Right lobe of liver (tissue), 6 donors: ENCODE measurements at places on chromosomes 11 and 22. TPM values are rescaled to one million over a fixed set of nuclear protein-coding genes. Genes with fewer than 3 reads are reported as not detected.

ENTHD1 gene
- not detected for total RNA-seq

DNA sequence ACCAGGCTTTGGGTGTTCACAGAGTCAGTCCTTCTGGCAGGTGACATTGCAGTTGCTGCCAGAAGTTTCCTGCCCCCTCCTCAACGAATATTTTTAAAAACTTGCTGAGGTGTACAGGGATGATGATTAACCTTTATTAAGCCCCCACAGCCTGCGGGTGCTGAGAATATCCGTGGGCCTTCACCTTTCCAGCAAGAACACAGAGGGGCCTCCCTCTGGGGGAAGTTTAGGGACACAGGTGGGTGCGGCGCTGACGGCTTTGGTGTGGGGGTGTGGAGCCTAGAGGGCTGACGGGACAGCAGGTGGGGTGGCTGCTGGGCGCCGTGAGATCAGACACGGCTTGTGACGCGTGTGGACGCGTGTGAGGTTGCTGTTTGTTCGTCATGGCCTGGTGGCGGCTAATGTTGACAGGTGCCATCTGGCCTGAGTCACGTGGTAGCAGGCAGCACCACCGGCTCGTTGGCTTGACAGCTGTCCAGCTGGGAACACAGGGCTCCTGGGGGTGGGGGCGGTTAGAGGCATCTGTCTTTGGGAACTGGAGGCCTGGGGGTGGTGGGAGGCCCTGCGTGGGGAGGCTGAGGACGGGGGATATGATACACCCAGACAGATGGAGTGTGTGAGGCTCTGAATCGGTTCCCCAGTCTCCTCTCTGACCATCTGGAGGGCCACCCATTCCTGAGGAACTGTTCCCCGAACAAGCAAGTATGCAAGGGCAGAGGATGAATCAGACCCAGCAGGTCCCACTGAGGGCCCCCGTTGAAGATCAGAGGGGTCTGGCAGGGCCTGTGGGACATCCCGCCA lies 12.5 kb upstream of the LRRC10B start:
- DNase-seq: no peak

DNA sequence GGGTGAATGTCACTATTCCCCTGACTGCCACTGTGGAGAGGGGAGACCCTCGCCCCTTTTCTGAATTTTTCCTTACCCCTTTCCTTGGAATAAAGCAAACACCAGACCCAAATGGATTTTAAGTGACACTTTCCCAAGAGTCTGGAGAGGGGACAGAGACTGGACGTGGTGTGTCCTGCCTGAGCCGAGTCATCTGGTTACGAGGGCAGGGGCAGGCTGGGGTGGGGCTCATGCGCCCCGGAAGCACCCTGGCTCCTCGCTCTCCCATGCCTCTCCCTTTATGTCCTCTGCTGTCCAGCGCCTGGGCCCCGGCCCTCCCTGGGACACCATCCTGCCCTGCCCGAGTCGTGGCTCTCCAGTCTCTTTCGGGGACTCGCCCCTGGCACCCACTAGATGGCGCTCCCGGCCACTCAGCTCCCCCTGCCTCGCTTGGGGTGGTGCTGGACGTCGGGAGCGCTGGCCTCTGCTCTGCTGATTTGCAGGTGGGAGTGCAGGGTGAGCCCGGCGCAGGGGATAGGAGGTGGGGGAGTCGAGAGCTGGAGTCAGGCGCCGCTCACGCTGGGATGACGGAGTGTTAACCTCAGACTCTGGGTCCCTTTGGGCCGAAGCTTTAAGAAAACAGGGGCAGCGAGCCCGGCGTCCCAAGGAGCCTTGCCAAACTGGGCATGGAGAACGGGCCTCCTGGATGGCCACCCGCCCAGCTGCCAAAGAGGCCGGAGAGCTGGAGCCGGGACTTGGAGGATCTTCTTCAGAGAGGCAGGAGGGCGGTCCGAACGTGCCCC lies 89.8 kb downstream of the RPS6KA4 start:
- peak; percentile 84 for DNase-seq

DNA sequence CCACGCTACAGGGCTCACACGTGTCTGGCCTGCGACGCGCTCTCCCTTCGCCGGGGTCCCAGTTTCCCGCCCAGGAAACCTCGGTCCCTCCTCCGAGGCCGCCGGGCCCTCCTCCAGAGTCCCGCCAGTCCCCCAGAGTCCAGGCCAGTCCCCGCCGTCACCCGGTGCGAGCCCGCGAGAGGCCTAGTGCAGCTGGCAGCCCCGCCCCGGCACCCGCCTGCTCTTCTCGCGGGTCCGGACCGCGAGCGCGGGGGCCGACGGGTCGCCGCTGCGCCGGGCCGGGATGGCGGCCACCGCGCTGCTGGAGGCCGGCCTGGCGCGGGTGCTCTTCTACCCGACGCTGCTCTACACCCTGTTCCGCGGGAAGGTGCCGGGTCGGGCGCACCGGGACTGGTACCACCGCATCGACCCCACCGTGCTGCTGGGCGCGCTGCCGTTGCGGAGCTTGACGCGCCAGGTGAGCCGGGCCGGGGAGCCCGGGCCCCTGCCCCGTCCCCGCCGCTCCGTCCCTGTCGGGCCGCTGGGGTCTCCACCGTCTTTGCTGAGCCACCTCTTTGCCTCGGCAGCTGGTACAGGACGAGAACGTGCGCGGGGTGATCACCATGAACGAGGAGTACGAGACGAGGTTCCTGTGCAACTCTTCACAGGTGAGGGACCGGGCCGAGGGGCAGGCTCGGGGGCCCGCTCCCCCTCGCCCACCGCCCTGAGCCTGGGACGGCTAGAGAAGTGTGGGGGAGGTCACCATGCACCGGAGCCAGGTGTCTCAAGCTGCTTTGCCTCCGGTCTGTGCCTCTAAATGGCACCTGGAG lies at the start of gene PTPMT1:
Gene PTPMT1, plus strand, starts transcription at position 260 of the 809 bp plus-strand sequence. Its CDS starts 24 bp downstream, at position 284.
- DNase-seq: peak; percentile 81

- DNase-seq: no peak
These were observed 119.2 kb downstream of the TIMP3 start for GRCh38 chr22:32920734-32921133.

- no peak for DNase-seq
These were observed 61.9 kb downstream of the EHF start for GRCh38 chr11:34682825-34683224.

ART1 gene
- total RNA-seq: not detected

- DNase-seq: no peak
These were observed 78.9 kb downstream of the DBX1 start for GRCh38 chr11:20081336-20081735.

GRCh38 chr22:22235558-22235957 lies 9.0 kb upstream of the VPREB1 start:
- DNase-seq: no peak
